ENCODE measurements at places on chromosomes 5 and 9.
A peak's percentile ranks its signal among the peaks of the same experiment; 100 is the strongest.

DNA sequence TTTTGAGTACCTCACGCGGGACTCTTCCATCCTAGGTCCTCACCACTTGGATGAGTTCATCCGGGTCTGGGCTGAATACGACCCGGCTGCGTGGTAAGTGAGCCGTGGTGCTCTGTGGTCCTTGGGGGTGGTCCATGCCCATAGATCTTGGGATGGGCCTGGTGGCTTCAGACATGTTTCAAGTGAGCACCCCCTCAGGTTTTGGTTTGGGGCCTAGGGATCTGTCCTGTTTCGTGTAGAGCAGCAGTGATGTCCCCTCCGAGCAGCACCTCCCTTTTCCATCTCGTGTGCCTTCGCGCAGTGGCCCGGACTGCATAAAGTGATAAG, 218.9 kb downstream of the CACNA1B start:
- DNase-seq: no peak

DNA sequence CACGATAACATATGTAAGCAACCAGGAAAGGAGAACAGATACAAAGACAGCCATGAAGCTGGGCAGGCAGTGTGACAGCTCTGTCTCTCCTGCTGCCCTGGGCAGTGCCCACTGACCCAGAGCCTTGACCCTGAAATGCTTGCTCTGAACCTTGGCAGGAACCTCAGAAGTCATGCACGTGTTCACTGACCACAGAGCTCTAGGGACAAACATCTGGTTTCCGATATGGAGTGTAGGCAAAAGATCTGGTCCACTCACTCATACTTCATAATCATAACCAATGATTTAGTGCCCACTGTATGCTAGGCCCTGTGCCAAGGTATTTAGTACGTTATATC, 102.6 kb downstream of the FSTL4 start:
- no peak for DNase-seq

GRCh38 chr5:172659909-172660628, 19.0 kb downstream of the NEURL1B start:
- peak; percentile 33 for DNase-seq

GRCh38 chr5:56161439-56161823, 71.7 kb downstream of the ANKRD55 start:
- DNase-seq: no peak

DNA sequence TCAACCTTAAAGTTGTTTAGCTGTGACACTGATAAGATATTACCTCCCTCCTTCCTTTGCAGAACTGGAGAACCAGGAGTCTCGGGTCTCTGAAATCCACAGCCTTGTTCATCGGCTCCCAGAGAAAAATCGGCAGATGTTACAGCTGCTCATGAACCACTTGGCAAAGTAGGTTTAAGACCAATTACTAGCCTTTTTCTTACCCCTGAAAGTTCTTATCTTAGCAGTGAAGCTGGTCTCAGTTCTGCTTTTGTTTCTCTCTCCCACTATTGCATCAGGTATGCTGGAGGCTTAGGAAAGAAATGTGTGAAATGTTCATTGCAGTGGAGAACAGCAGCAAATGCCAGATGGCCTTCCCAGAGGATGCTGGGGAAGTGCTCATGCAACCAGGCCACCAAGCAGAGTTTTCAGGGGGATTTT, 287.4 kb downstream of the ARHGAP26 start:
- DNase-seq: no peak

DNA sequence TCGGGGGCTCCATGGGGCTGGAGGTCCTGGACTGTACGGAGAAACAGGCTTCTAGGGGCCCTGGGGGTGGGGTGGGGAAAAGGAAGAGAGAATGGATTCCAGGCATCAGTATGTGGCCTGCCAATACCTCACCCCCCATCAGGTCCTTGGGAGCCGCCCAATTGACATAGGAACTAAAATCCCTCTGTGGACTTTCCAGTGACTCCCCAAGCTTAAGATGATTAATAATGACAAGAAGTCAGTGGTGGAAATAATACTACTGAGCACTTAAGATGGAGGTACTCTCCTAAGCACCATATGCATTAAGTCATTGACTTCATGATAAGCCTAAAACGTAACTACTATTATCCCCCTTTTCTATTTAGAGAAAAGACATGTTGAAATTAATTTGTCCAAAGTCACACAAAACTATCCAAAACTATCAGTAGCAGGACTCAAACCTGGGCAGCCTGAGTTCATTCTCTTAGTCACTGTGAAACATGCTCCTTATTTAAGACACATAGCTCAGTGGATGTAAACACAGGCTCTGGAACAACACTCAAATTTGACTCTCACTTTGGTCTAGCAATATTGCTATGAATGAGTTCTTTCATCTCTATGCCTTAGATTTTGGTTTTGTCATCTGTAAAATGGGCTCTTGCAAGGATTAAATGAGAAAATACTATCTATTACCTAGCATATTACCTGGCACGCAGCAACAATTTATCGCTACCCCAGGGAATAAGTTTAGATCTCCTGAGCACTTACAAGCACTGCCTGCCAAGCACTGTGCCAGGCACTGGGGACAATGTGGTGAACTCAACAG, 9.5 kb downstream of the SPRY4 start:
- no peak for DNase-seq

DNA sequence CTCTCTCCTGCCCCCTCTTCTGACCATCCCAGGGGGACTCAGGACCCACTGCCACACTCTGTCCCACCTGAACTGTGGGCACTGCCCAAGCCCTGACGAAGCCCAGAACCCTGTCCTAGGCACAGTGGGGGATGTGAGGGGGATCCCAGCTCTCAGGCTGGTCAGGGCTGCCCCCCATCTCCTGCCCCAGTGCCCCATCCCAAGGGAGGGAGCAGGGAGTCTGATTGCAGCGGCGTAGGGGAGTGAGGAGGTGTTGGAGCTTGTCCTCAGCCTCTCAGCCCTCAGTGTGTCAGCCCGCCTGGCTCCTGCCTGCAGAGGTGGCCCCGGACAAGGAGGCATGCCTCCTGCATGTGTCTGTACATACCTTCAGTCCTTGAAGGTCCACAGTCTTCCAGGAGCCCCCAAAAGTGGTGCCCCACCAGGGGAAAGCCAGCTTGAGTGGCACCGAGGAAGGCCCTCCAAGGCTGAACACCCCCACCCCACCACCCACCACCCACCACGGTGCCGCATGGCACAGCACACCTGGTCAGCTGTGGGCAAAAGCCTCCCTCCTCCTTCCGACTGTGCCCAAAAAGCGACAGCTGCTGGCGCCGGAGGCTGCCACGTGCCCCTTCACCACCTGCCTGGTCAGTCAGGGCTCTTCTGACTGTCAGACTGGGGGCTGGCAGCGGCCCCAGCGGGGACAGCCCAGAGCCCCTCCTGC, 930 bp downstream of the SARDH start:
- peak; percentile 67 for DNase-seq

DNA sequence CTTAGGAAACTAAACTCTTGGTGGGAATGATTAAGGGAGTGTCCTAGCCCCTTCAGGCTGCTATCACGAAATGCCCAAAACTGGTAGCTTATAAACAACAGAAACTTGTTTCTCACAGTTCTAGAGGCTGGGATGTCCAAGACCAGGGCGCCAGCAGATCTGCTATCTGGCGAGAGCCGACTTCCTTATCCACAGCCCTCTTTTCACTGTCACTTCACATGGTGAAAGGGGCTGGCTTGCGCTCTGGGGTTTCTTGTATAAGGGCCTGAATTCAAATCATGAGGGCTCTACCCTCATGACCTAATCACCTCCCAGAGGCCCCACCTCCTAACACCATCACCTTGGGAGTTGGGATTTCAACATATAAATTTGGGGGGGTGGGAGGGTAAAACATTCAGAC, 49.1 kb downstream of the IPPK start:
- DNase-seq: no peak

GRCh38 chr9:87464110-87464991, 33.3 kb upstream of the DAPK1 start:
- no peak for DNase-seq

- no peak for DNase-seq
These were observed 40.6 kb downstream of the USP20 start for GRCh38 chr9:129875687-129876395.

- DNase-seq: no peak
These were observed 146.7 kb downstream of the GPBP1 start for GRCh38 chr5:57320582-57320981.

DNA sequence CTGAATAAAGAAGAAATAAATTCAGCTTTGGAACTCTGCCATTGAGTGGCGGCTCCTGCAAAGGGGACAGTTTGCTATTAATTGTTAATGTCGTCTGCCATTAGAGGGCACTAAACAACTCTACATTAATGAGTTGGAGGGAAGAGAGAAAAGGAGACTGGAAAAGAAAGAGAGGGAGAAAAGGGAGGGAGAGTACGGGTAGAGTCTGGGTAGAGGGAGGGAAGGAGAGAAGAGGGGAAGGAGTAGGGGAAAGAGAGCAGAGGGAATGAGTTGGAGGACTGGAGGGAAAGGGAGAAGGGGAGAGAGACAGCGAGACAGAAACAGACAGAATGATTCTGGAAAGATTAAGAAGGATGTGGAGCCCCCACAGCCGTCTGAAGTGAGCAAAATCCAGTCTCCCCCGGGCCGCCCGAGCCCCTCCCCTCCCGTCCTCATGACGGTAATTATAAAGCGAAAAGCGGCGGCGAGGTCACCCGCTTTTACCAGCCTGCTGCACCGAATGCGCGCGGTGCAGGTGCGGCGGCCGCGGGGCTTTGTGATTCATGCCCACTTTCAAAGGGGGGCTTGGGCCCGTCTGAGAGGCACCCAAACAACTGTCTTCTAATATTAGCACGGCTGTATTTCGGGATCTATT, 1.9 kb upstream of the FST start:
- DNase-seq: peak; percentile 15

- DNase-seq: no peak
These were observed 22.2 kb downstream of the ITGA1 start for GRCh38 chr5:52809884-52810283.

DNA sequence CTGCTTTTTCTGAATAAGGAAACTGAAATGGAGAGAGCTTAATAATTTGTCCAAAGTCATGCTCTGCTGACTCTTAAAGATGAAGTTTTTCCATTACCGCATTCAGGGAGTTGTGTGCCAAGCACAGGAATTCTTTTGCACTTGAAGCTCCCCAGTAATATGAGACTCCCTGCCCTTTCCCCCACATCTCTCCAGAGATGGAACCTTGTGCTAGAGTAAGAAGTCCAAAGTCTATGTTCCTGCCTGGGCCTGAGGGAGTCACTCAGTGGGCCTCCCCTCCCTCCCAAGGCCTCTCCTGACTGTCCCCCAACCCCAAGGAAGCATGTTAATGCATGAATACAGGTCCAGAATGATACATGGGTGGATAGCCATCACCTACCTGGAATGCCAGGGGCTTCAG, 173.3 kb upstream of the SEMA6A start:
- no peak for DNase-seq

DNA sequence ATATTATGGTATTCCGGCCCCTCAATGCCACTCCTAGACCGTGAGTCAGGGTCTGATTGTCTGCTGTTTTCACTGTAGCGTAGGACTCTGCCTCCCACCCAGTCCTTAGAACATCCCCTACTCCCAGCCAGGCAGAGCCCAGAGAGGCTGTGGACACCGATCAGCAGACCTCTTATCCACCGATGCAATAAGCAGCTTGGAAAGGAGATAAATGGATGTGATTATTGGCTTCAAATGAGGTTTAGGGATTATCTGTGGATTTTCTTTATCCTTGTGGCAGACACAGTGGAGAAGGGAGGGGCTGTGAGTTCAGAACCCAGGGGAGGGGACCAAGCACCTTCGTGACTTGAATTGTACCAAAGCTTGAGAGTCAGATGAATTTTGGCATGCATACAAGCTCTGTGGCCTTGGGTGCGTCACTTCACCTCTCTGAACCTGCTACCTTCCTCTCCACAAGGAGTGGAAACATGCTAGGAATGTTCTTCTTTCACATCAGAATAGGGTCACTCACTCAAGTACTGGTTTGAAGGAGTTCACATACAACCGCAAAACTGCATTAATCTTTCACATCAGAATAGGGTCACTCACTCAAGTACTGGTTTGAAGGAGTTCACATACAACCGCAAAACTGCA, 83.1 kb upstream of the CPLX2 start:
- no peak for DNase-seq

- no peak for DNase-seq
These were observed 166.2 kb upstream of the KLF9 start for GRCh38 chr9:70580606-70581195.

DNA sequence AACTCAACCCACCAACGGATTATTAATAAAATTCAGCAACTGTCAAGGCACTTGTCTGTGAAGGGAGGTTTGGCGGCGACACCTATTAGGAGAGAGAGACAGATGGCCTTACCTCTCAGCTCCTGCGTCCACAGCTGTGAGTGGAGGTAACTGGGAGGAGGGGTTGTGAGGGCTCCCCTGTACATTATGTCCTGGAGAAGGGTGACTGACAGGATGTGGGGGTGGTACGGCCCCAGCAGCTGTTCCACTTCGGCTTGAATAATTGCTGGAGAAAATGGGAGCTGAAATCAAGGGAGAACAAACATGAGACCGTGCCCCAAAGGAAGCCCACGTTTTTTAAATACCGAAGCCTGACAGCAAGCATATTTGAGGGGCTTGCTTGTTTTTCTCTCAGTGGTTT, 353.5 kb upstream of the RFX3 start:
- DNase-seq: peak; percentile 27

DNA sequence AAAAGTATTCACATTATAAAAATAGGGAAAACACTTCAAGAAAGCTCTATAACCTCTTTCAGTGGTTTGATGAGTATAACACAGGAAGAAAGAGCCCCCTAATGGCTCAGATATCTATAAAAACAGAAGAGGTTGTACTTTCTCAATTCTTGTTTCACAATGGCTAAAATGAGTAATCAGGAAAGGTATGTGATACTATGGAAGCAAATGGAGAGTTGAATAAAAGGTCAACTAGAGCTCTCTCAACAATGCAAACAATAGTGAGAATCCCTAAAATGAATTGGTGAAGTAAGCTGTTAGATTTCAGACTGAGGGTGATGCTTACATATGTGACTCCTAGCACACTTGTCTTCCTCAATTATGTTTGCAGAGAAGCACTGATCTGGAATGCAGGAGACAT, 584.6 kb upstream of the CDH18 start:
- no peak for DNase-seq

DNA sequence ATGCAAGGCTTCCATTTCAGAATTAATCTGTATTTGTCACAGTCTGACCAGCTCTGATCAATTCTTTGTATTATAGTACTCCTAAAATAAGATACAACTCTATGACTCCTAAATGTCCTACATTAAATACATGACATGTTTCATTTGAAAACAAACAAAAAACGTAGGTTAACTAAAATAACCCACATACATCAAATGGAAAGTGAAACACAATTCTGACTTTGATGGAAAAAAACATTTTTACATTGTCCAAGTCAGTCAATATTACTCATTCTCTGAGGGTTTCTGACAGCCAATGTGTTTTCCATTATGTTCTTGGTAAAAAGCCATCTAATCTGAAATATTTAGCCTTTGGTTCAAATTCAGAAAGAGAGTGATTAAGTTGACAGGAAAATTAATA, 8.7 kb downstream of the HMGCS1 start:
- DNase-seq: no peak

GRCh38 chr9:2157277-2158110, 142.3 kb downstream of the SMARCA2 start:
- no peak for DNase-seq

GRCh38 chr9:95650720-95651119, 133.9 kb upstream of the PTCH1 start:
- no peak for DNase-seq
